MM.1S (cell line): ENCODE measurements at places on chromosomes 5 and 9.

DNA sequence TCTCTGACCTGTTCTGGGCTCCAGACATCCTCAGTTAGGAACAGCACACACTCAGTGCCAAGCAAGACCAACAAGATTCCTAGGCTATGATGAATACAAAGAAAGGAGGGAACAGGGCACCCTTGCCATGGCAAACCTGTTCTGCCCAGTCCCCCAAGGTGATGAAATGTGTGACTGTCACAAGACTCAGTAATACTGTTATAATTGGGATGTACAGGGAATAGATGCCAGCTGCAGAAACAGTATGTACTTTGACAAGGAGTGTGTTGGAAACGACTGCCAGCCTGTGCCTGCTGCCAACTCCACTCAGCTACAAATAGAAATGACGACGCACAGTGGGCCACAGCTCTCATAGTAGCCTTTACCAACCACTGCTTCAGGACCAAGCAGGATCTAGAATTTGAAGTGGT, 453.0 kb downstream of the EFNA5 start:
- no peak for DNase-seq

- DNase-seq: no peak
Measured at GRCh38 chr9:84861455-84861854, 191.9 kb downstream of the NTRK2 start.

DNA sequence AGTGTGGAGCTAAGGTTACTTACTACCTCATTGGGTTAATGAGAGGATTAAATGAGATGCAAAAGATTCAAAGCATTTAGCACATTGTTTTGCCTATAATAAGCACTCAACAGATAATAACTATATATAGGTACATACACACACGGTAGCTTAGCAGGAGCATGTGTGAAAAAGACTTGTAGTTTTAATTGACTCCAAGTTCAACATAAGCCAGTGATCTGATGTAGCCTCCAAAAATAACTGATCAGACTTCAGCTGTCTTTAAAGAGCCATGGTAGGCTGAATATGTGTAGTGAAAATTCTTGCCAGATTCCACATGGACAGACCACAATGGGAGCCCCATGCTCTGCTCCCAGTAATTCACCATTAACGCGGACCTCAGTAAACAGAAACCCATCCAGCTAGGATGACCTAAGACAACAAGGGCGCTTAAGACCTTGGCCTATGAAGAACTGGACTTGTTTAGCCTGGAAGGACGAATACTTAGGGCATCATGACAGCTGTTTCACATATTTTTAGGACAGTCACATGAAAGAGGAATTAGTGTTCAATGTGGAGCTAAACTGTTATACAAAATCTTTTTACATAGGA, 115.1 kb upstream of the ZNF366 start:
- no peak for DNase-seq

DNA sequence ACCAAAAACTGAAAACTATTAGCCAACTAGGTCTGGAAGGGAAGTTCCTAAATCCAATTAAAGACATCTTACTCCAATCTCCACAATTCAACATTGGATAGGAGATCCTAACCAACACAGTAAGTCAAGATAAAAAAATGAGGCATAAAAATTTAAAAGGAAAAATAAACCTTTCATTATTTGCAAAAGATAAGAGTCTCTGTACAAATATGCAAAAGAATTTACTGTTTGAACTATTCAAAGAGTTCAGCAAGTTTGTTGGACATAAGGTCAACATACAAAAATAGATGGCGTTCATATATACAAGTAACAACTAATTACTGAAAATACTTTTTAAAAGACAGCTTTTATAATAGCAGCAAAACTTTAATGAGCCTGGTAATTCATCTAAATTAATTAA, 3.1 kb upstream of the FREM1 start:
- DNase-seq: no peak

- DNase-seq: no peak
Measured at GRCh38 chr5:142846406-142846805, 76.2 kb downstream of the ARHGAP26 start.

DNA sequence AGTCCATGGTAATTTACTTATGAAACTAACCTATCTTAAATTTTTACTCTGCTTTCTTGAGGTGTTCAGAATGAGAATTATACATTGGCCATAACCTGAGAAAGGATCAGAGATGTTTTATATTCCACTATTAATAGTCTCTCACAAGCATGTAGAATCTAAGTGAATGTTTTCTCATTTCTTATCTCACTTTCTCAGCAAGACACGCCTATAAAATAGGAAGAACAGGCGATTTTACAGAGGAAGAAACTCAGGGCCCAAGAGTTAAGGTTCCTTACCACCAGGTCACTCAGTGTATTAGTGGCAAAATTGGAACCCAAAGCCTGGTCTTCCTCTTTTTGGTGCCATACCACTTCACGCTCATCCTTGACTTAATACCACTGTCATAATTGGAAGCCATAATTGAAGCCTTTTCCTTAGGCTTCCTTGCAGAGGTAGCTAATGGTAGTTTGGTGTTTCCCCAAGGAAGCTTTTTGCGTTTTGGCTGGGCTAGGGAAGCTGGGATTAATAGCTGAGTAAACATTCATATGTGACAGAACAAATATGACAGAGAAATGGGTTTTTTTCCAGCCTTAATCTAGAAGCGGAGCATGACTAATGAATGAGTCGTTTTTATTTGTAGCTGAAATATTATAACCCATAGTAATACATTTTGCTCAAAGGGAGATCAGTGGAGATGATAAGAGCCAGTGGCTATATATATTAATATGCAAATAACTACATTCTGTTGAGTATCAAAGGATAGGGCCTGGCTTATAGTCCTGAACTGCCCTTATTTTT, 16.9 kb downstream of the HMGXB3 start:
- no peak for DNase-seq
